ENCODE measurements at places on chromosomes 5 and 9.

- DNase-seq, result no peak
Observed at GRCh38 chr5:1767524-1768282, 31.9 kb downstream of the MRPL36 start.

GRCh38 chr9:119310741-119311140, 58.5 kb downstream of the BRINP1 start:
- no peak for DNase-seq

DNA sequence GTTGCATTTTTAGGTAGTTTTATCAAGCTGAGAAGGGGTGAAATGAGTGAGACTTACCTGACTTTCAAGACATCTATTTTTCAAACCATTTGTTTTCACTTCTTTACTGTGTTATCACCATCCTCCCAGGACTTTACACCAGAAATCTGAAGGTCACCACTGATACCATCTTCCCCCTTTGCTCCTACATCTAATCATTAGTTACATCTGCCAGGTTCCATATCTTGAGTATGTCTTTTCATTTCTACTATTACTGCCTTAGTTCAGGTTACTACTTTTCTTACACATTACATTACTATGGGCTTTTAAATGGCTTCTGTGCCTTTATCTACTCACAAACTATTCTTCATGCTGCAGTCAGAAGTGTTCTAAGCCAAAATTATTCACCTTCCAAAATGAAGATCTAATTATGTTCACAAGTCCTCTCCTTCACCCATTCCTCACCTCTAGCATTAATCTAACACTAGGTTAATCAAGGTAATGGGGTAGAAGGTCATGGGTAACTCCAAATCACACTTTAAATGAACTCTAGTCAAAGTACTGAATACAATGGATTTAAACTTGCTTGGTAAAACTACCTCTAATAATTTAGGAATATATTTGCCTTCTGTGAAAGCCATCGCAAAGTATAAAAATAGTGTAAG, 2.1 kb upstream of the HSDL2 start:
- no peak for DNase-seq

GRCh38 chr5:132472431-132472830, 18.1 kb downstream of the IRF1 start:
- no peak for DNase-seq

GRCh38 chr5:86918246-86918645, 300.5 kb downstream of the COX7C start:
- no peak for DNase-seq

DNA sequence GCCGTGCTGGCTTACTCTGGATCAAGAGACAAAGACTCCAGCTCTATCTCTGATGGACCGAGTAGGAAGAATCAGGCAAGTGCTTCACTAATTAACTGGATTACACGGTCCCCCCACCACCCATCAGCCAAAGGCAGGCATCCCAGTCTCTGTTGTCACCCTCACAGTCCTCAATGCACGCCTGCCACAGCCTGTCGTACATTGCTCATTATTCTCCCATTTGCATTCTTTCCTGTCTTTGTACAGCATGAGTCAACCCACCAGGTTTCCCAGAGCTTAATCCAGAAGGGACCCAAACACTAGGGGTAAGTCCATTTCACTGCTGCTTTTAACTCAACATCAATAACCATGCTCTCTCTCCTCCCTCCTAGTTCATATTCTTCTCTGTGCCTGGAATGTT, 44.4 kb downstream of the PCA3 start:
- no peak for DNase-seq

DNA sequence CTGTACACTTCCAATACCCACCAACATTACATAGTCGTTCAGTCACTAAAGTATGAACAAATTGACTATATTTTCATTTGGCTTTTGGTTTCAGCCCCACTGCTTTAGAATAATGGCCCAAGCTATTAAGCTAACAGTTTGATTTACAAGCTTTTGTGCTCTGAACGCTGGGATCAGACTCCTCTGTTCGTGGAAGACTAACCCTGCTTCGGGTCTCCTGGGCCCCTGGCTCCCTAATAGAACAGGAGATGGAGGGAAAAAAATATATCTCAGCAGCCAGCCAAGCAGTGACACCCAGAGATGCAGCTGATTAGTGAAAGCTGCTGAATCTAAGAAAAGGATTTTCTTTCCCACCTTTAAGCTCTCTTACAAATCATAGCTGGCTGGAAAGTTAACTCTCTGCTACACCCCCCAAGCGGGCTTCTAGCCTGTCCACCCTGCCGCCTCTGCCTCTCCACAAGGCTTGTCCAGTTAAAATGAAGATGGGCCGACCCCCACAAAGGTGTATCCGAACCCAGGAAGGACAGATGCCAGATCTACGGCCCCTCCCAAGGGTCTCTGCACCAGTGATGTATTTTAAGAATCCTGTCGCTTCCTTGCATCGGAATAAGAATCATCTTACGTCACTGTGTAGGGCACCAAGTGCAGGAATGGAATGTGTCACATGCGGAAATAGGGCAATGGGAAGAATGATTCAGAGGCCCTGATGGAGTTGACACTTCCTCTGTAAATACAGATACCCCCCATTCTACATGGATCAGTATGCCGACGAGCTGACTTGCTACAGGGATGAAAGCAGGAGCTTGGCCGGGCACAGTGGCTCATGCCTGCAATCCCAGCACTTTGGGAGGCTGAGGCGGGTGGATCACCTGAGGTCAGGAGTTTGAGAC, 33.4 kb upstream of the BARHL1 start:
- DNase-seq, result no peak

GRCh38 chr9:130997925-130998596, 10.9 kb upstream of the LAMC3 start:
- no peak for DNase-seq

DNA sequence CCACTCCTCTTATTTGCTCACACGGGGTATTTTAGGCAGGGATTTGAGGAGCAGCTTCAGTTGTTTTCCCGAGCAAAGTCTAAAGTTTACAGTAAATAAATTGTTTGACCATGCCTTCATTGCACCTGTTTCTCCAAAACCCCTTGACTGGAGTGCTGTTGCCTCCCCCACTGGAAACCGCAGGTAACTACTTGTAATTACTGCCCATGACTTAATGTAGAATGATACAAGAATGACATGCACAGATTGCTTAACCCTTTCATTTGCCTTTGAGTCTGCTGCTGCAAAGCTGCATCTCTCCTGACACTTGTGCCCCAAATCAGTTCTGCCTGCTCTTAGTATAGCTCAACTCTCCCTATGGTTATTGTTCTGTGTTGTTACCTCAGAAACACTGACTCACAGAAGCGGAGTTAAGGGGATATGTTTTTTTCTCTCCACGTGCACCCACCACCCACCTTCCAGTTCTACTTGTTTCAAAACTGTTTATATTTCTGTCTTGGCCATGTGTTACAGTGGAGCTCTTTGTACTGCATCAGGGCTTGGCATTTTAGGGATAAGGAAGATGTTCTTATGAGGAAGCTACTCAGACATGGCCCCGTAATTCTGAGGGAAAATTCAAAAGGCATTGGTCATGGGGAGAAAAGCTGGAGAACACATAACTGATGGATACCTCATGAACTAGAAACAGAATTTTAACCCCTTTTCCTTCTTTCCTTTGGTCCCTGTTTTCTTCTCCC, 2.3 kb downstream of the ADRB2 start:
- DNase-seq, result no peak

- no peak for DNase-seq
Observed at GRCh38 chr9:137482094-137482781, 23.1 kb upstream of the NSMF start.

GRCh38 chr5:113608113-113608596, 94.7 kb downstream of the YTHDC2 start:
- no peak for DNase-seq

DNA sequence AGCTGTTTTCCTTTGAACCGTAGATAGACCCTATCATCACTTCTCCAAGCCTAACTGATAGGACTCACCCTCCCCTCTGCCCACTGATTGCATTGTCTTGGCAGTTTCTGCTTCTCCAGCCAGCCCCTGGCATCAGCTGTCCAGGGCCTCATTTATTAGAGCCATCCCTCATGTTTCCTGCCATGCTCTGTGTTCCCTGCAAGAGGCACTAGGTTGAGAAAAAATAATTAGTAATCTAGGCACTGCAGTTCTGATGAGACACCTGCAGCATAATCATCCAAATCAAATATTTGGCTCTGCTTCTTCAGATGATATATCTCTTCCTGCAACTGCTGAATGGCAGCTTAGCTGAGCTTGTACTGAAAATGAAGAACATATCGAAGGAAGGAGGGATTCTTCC, 303.0 kb upstream of the TLE4 start:
- DNase-seq, result no peak

GRCh38 chr9:37430841-37431597, 8.5 kb downstream of the GRHPR start:
- no peak for DNase-seq

GRCh38 chr5:154324033-154324432, 121.8 kb upstream of the SAP30L start:
- no peak for DNase-seq

DNA sequence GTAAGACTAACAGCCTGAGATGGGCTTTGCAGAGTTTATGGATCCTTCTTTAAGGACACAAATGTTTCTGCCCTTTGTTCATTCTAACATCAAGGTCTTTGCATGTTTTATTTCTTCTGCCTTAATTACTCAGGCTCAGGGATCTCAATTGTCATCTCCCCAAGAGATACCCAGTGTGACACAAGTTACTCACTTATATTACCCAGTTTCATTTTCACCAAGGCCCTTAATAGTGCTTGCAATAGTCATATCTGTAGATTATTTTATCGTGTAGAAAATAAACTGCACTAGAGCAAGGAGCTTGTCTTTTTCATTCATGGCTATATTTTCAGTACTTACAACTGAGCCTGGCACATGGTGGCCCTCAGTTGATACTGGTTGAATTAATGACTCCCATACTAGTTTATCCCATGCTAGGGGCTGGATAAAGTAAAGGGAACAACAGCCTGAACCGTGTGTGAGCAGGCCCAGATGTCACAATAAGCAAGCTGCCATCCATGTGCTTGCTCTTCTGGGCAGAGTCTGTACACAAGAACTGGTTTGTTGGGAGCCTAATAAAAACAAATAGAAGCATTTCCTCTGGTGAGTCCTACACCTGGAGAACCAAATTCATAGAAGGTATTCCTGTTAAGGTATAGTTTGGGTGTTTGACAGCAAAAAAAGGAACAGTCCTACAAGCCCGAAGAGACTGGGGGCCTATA, 112.5 kb upstream of the CD180 start:
- DNase-seq, result no peak

DNA sequence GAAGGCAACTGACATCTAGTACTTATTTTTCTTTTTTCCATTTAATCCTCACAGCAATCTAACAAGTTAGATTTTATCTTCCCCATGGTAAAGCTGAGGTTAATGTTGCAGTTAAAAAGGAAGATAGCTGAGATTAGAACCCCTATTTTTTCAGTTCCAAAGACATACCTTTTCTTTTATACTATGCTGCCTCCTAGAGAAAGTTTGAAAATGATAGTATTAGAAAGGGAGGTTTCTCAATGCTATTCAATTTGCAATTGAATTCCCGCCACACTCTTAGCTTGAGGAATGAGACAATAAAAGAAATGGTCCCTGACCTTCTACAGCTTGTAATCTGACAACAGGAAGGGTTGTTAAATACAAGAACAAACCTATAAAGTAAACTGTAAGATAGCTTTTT, 195.9 kb upstream of the TRIM32 start:
- no peak for DNase-seq

DNA sequence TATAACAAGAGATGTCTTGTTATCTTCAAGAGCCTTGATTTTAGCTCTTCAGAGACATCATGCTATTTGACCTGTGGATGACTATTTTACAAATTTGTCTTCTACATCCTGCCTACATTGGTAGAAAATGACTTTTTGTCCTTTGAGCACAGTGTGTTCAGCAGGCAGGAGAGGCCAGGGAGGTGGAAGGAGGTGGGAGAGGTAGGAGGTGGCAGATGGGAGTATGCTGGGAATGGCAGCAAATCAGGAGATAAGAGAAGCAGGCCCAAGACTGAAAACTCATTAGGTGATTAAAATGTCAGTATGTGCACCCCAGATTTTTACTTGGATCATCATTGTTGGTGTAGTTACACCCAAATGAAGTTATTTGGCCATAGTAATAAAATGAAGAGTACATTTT, 44.1 kb downstream of the PTPN3 start:
- DNase-seq, result no peak

- no peak for DNase-seq
Observed at GRCh38 chr5:22852807-22853660, at the start of gene CDH12. CDH12 (minus strand) TSS chr5:22853344.

DNA sequence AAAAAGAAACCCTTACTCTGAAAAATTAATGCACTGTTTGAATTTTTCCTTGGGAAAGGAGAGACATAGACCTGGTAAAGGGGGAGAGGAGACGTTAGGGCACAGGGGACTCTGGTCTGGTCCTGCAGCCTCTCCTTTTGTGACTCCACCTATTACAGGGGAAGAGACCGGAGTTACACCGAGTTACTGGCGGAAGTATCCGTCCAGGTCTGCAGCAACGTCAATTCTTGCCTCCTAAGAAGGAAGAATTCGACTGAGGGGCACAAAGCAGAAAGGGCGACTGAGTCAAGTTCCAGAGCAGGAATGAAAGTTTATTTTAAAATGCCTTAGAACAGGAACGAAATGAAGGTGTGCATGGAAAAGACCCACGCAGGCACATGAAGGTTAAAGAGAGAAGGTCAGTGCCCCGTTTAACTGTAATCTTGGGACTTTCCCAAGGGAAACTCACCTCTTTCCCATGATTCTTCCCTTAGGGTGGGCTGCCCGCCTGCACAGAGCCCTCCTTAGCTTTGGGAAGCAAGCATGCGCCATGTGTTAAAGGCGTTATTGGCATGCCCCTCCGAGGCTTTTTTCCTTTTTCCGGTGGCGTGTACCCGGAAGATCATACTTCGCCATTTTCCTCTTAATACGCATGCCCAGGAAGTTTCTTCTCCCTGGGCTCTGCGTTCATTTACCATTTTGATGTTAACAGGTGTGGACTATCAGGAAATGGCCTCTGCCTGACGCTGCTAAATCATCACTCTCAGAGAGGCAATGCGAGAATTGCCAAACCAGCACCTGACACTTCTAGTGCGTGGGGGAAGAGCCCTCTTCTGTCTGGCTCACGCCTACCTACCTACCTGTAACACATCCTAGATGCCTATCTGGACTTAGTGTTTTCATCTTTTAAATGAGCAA, 409.6 kb upstream of the PAPPA start:
- no peak for DNase-seq

- DNase-seq, result no peak
Observed at GRCh38 chr9:99576876-99577275, 244.8 kb upstream of the NR4A3 start.

DNA sequence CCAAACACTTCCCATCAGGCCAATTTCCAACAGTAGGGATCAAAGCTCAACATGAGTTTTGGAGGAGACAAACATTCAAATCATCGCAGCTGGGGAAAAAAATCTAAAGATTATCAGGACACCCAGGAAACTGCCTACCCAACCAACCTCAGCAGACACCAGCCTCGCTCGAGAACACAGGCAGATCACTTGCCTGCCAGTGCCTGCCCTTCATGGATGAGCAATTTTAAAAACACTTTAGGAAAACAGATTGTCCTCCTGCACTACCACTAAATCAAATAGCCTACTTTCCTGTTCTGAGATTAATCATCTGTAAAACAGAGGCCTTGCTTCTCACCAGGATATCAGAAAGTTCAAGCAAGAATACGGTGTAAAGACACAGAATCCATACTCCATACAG, 14.7 kb upstream of the TMEM174 start:
- DNase-seq, result no peak
